ENCODE measurements at places on chromosomes 7 and 10. TPM values are rescaled to one million over a fixed set of nuclear protein-coding genes. Genes with fewer than 3 reads are reported as not detected.

DNA sequence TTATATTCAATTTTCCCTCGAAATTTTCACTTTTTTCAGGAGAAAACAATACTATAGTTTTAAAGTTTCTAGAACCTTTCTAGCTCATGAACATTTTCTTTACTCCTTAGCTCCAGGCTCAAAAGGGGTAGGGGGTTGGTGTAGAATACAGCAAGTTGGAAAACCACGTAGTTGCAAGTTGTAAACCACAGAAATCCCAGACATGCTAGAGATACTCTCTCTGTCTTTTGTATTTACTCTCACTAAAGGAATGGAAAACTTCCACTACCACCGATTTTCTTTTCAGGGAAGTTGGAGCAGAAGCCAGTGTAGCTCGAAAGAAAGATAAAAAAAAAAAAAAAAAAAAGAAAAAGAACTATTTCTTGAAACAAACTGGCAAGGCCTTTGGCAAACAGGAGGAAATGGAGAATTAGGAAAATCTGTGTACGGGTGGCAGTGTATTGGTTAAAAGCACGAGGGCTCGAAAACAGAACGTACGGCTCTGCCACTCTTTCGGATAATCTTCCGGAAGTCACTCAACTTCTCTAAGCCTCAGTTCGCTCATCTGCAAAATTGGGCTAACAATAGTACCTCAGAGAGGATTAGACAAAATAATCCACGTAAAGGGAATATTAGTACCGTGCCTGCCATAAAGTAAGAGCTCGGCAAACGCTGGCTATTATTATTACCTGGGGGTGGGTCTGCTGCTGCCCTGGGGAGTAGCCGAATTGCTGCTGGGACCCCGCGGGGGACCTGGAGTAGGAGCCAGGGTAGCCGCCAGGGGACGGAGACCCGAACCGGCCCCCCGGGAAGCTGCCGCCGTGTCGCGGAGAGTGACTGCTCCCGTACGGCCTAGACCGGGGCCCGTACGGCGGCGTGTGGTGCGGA is 628 bp downstream of the MPLKIP start:
- DNase-seq: peak; percentile 80

DNA sequence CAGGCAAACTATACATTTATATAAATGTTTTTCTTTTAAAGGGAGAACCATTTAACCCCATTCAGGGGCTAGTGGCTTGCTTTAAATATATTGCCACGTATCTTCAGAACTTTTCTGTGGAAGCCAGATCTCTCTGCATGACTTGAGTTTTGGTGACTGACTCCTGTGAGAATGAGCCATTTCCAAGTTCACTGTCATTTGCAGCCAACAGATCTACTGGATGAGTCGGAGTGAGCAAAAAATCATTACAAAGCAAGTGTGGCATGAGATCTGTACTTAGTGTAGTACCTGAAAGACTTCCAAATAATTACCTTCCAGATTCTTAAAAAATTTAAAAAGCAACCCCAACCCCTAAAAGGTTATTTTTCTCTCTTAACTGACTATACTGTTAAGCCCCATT is 45.6 kb downstream of the PDSS1 start:
- DNase-seq: no peak

The TAS2R4 gene
- 0.43 TPM for total RNA-seq

GRCh38 chr7:73831834-73832651 is 1.2 kb downstream of the CLDN4 start:
- no peak for DNase-seq

- no peak for DNase-seq
Measured at GRCh38 chr10:92569071-92569470, 4.8 kb downstream of the IDE start.

DNA sequence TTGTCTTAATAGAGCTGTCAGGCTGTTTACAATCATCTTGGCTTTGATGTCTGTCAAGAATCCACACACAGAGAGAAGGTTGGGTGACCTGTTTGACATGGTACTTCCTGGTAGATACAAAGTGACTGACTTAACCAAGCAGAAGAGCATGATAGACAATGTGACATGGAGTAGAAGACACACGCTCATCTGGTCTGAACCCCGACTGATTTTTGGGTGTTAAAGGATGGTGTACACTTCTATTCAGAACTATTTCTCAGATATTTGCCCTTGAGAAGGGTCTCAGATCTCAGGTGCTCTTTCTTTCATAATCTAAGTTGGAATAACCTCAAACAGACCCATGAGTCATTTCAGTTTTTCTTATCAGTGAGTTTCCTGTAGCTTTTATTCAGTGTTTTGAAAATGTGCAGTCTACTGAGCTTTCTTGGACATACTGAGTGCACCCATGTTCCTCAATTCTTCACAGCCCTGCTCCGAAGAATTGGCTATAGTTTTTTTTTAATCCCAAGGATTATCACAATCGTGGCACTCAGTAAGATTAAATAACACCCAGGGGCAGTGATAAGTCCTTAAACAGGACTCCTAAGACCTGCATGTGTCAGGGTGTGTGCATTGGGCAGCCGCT is 46.4 kb upstream of the NXPH1 start:
- no peak for DNase-seq

The LIPJ gene
- not detected for total RNA-seq

The CPA5 gene
- not detected for total RNA-seq

- no peak for DNase-seq
Measured at GRCh38 chr7:7923818-7924217, 44.8 kb upstream of the GLCCI1 start.

DNA sequence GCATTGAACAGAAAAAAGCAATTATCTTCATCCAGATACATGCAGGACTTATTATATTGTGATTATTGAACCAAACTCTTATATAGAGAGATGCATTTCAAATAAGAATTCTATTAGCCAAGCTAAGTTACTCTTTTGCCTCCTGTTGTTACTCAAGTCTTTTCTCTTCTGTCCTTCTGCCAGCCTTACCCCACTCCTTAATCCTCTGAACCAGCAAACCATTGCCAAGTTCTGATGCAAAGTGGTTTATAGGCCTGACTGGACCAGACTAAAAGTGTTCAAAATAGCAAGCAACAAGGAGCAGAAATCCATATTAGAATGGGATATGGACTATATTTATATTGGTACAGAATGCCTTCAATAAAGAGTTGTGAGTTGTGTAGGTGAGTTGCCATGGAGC is 2.2 kb upstream of the SLC26A4 start:
- DNase-seq: no peak

DNA sequence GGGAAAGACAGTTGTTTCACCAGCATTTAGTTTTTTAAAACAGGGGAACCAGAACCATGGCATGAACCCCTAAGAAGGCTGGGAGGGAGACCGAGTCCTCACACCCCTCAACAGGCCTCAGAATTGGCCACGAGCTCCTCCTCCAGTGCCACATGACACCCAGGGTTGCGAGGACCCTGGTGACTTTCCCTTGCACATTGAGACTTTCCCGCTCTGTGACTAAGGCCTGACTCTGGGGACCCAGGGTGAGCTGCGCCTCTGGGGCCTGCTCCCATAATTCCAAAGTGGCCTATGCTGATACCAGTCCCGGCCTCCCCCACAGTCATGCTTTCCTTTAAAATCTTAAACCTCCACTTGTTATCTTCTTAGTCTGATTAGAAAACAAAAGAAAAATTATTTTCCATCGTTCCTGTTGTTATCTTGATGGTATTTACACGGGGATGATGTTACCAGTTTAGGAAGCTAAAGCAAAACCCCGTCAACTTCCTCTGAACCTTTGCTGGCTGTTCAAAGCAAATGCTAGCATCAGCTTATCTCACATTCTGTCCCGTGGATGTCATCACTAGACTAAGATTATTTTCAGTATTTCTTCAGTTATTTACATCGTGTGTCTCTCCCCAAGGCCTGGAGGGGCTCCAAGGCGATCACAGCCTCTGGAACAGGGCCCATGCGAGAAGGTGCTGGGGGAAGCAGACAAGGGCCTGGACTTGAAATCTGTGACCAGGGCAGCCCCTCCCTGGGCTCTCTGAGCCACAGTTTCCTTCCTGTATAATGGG is 42.1 kb downstream of the FAM53B start:
- no peak for DNase-seq

The SEC61G gene
- total RNA-seq: 179 TPM

- DNase-seq: no peak
Measured at GRCh38 chr10:101111547-101111946, 19.6 kb upstream of the TLX1 start.

The KCNH2 gene
- total RNA-seq: 0.11 TPM

- no peak for DNase-seq
Measured at GRCh38 chr7:42714356-42714755, 197.5 kb downstream of the C7orf25 start.

DNA sequence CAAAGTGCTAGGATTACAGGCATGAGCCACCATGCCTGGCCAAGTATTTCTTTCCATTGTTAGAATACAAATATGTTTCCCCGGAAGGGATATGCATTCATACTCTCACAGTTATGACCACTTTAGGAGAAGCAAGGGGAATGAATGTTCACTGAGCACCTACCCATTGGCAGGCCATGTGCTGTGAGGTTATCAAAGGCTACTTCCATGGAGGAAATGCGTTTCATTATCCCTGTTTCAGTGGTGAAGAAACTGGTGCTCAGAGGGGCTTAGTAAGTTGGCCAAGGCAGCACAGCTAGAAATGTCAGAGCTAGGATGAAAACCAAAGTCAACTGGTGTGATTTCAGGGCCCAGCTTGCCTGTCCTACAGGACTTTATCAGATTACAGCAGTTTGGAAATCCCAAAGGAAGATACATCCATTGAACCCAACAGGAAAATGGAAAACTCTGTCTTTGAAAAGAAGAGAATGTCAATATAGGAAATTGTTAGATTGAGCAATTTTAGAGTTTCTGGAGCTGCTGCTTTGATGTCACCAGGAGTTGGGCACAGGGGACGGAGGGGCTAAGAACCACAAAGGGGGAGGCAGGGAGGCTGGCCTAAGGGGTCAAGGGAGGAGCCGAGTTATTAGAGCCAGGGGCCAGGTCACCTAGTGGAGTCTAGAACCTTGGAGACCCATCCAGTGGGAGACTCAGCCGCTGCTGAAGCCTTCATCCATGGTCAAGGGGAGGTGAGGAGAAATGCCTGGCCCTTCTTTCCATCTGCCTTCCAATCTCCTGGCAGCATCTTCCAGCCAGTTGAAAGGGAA is 319.8 kb downstream of the FRMD4A start:
- DNase-seq: no peak
